ENCODE measurements at places on chromosomes 1 and 21. TPM values are rescaled to one million over a fixed set of nuclear protein-coding genes. Genes with fewer than 3 reads are reported as not detected.

Gene SH2D5
- 6.9 TPM for total RNA-seq

Gene C1orf185
- not detected for total RNA-seq

- no peak for ATAC-seq
Observed at GRCh38 chr1:29894311-29894710, 658.0 kb downstream of the PTPRU start.

Gene LRRC38
- not detected for total RNA-seq

DNA sequence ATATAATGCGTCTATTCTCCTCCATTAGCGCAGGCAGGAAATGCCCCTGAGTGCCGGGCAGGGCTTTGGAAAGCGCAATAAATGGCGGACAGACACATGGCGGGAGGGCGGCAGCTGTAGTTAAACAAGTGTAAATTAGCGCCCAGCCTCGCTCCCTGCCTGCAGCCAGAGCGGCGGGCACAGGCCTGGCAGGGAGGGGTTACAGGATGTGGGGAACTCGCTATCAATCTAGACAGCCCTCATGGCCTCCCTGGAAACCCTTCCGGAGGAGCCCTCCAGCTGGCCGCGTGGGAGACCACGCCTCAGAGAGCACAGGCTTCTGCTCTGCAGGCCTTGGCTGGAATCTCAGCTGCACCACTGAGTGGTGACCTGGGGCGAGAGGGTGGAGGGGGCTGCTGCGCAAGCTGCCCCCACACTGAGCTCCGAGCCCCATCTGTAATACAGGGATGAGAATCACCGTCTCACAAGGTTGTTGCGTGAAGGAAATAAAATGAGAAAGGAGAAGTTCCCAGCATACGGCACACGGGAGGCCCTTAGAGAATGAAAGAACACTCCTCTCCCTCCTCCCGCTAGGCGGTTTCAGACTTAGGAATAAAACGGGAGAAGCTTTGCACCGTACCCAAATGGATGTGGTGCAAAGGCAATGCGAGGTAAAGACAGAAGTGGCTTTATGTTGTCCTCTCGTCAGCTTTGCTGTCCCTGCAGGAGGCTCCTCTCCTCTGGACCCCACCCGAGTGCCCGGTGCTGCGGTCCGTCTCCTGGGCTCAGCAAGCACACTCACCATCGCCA is 167.2 kb upstream of the POU3F1 start:
- no peak for ATAC-seq

Data from gastroesophageal sphincter (tissue), 4 donors.